Cerebellum (tissue), 4 donors: ENCODE measurements at places on chromosomes 1 and 21. TPM values are rescaled to one million over a fixed set of nuclear protein-coding genes. Genes with fewer than 3 reads are reported as not detected.

Gene HORMAD1
- not detected for total RNA-seq

DNA sequence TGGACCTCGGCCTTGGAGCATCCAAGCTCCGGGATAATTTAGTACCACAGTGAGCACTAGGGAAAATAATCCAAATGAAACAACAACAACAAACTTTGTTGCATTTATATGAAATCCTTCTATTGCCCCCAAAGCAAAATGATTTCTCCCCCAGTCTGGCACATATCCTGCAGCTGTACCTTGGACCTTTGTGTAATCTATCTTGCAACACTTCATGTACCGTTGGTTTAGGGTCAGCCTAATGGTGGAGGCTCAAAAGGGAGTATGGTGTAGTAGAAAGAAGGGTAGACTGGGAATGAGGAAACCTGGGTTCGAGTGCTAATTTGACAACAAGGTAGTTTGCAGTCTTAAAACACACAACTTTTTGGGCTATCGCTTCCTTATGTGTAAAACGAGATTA lies 12.1 kb downstream of the GREM2 start:
- no peak for DNase-seq

- DNase-seq = no peak
Measured at GRCh38 chr1:180156631-180157091, 2.0 kb downstream of the QSOX1 start.

DNA sequence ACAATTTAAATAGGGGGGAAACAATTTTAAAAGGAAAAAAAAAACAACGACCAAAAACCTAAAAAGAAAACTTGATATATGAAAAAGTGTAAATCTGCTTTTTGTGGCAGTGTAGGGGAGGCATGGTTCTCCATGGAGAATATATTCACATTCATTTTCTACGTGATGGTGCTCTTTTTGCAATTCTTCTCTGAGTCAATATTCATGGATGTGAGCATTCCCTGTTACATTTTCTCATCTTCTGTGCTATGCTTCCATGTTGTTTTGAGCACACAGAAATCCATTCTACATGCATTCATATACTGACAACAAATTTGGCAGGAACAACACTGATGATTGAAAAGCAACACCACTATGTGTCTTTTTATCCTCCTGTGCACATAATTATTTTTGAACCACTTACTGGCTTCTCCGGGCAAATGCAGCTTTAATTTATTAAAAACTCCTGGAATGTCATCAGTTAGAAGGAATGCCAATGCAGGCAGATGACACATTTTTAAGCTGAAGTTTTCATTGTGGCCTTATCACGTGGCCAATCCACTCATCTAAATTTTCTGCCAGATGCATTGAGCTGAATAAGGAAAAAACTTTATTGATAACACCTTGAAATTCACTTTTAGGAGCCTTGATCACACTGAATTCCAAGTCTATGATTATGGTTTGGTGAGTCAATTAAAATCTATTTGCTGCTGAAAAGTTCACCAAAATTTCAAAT lies 590.6 kb downstream of the NUF2 start:
- DNase-seq = no peak
